ENCODE measurements at places on chromosomes 3 and 15.

DNA sequence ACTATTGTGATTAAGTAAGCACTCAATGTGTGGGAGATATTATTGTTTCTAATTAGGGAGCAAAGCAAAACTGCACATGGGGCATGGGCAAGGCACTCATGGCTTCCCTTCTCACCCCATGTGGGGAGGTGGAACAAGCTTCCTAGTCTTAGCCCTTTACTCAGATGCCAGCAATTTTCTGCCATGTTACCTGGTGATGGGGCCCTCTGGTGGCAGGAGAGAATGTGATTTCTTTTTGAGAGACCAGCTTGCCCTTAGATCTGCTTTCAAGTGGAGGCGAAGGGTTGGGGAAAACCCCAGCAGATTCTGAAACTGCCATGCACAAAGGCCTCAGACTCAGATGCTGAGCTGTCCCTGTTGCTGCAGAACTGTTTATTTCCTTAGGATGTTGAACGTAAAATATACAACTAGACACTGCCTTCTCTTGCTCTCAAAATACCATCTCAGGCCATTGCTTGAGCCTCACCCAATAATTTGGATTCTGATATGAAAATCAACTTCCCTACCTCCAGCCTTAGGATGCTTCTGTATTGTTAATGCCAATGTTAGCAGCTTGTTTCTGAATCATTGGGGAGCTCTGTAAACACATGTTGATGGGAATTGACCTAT lies 130.2 kb upstream of the TPRG1 start:
- DNase-seq: peak; percentile 85

- no peak for DNase-seq
Observed at GRCh38 chr3:14505001-14505802, 34.9 kb downstream of the GRIP2 start.

DNA sequence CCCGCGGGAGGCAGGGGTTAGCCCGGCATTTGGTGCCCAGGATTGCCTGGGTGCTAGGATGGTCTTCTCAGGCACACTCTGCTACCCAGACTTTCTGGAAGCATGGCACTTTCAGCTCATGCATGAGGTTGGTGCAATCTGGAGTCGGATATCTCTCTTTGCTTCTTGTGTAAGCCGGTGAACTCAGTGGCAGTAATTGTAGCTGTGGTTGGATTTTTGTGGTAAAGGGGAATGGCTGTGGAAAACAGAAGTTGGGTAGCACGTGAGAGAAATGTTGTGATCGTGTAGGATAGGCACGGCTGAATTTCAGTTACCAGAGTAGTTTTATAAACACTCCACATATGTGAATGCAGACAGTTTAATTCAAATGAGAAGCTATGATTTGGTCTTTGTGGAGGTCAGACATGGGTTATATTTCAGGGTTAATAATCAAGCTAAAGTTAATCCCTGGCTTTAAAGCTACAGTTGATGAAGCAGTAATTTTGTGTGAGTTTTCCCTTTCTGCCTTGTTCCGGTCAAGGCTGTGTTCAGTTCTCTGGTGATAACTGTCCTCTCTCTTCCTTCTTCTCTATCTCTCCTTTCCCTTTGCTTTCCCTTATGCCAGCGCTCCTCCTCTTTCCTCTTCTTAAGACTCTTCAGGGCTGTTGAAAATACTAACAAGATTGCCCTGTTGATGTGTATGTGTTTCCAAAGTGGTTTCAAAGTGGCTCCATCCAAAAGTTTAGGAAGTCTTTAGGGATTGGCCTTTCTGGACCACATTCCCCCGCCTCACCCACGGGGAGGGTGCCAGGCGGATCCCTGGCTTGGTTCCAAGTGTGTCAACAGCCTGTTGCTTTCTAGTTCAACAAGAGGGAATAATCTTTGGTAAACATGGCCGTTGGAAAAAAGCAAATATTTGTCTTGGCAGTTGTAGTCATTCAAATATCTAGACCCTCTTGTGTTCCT lies 404.6 kb upstream of the C2CD4B start:
- DNase-seq: no peak

DNA sequence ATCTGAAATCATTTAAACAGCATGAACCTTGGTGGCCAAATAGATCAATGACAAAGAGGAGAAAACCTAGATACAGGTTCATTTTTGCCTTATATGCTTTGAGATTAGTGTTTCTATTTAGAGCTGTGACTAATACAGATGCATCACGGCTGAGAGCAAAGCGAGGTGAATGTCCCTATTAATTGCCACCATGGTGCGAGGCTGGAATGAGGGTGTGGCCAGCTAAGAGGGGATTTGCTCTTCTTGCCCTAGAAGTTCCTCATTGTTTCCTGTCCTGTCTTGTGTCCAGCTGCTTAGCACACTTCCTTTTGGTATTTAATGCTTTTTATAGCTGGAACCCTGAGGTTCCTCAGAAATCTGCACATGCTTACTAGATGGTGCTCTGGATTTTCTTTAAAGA lies 339.1 kb upstream of the RGMA start:
- no peak for DNase-seq

- no peak for DNase-seq
Observed at GRCh38 chr3:149388001-149388440, 10.6 kb upstream of the TM4SF1 start.

DNA sequence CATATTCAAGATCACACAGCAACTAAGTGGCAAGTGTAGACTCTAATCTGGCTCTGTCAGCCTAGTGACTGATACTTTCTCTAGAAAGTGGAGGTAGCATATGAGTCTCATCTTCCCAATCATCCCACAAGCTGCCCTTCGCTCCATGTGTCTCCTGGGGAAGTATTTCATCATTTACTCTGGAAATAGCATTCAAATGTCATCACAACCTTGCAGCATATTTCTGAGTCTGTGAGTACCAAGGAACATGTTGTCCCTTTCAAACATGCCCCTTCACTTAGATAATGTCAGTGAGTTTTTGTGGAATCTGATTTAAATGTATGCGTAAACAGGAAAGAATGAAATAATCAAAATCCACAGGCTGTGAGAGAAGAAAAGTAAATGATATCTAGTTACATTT lies 322.9 kb downstream of the SLC9A9 start:
- no peak for DNase-seq

- DNase-seq: peak; percentile 48
Observed at GRCh38 chr3:108780235-108780634, 23.0 kb upstream of the RETNLB start.

DNA sequence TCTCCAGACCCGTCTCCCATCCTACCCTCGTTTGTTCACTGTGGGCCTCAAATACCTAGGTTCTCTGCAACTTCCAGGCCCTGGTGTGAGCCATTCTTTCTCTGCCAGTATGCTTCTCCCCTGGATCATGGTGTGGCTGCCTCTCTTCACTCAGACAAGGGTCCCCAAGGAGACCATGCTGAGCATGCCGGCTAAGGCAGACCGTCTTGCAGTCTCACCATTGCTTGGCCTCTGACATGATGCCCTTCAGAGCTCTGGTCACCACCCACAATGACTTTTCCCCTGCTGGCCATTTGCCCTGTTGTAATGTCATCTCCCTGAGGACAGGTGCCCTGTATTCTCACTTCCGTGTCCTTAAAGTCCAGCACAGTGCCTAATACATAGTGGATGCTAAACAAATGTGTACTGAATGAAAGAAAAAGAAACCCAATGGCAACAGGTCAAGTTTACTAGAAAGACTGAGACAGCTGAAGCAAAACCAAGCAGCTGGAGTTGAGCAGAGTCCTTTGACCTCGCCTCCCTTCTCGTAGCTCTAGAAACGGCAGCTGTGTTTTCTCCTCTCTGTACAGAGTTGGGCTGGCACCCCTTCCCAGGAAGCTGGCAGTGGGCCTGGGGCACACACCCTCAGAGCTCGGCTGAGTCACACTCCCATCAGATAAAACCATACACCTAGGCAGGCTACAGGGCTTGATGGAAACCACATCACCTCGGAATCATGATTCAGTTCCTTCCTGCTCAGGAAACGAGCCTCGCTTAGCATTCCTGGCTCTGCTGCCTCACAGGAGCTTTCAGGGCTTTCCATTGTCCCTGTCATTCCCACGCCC lies 8.6 kb downstream of the TLR9 start:
- peak; percentile 55 for DNase-seq

GRCh38 chr15:39454189-39454986 lies 126.5 kb upstream of the THBS1 start:
- no peak for DNase-seq

DNA sequence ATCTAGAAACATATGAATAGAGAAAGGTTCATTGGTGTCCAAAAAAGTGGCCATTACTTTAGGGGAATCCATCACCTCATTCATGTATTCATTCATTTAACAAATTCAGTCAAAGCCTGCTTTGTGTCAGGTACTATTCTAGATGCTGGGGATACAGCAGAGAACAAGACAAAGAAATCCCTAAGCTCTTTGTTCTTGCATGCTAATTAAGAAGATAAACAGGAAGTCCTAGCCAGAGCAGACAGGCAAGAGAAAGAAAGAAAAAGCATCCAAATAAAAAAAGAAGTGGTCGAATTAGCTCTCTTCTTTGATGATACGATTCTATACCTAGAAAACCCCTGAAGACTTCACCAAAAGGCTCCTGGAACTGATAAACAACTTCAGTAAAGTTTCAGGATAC lies 12.4 kb upstream of the ZMAT3 start:
- no peak for DNase-seq

DNA sequence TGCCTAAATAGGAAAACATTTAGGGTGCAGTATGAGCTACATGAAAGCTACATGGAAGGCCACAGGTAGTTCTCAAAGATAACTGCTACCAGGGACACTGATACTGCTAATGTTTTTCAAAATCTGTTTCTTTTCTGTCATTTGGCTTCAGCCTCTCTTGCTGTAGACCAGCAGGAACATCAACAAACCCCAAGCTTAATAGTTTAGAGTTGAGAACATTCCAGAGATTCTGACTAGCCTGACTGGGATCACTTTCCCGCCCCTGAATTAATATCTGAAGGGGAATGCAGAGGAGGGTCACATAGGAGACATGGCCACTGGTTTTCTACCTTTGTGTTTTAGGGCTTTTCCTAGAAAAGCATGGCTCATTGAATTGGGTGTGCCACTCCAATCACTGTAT lies 16.9 kb upstream of the C3orf38 start:
- no peak for DNase-seq

DNA sequence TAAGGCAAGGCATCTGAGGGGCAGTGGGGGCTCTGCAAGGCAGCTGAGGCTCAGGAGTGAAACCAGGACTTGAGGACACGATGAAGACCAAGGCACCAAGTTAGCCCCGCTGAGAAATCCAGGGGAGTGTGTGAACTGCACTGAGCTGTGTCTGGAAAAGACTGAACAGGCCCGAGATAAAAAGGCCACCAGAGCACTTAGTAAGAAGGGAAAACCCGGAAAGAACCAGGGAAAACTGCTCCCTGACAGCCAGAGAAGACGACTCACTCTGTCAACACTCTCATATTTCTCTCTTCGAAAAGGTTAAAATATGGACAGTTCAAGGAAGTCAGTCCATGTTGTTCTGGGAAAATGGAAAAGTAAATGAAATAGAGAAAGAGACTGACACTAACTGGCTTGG lies 109.0 kb downstream of the SEC22A start:
- no peak for DNase-seq

DNA sequence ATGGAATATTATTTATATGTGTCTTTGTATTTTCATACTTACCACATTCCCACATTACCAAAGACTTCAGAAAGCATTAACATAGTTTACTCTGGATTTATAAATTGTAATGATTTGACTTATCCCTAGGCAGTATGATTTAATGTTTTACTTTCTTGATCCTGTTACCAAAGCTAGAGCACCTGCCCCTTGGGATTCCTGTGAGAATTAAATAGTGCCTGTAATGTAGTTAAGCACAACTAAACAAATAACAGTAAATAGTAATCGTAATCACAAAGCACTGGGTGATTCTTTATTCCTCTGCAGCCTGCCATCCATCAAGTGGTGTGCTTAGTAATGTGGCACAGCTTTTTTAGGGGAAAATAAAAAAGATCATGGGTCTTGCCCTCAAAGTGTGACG lies 39.1 kb downstream of the ATP2C1 start:
- no peak for DNase-seq

- no peak for DNase-seq
Observed at GRCh38 chr3:105505170-105505569, 138.5 kb downstream of the ALCAM start.

- no peak for DNase-seq
Observed at GRCh38 chr3:31137718-31138465, 243.4 kb upstream of the GADL1 start.

DNA sequence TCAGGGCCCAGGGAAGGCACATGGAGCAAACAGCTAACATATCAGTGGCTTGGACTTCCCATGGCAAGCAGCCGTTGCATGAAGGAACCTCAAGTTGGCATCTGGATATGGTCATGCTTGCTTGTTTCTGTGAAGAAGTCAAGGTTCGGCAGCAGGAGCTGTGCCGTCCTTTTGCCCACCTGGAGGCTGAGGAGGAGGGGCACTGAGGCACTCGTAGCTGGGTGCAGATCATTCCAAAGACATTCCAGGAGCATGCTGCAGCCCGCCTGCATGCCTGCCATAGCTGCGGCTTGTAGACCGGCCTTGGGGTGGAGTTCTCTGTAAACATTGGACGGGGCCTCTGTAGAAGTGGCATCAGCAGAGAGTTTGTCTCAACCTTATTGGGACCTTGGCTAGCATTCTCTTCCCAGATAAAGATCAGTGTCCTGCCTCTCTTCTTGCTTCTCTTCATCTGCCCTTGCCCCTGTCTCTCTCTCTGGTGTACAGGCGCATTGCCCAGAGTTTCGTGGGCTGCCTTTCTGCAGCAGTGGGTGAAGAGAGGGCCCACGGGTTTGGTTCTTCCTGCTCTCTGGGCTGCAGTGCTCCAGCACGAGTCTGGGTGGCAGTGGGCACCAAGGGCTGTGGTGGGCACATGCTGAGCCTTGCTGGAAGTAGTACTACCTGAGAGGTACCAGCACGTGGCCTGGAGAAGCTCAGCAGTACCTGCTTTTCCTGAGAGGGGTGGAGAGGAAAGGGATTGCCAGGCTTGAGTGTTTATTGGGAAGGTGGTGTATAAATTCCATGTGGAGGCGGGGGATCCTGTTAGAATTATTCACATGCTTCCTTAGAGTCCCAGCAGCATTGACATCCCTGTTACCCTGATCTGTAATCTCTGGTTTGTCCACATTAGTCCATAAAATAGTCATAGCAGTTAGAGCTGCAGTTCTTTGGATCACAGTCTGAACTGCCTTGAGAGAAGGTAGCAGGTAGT lies 49.4 kb downstream of the CHCHD6 start:
- DNase-seq: no peak

- no peak for DNase-seq
Observed at GRCh38 chr15:55407498-55408011, 604 bp downstream of the CCPG1 start.
